ENCODE measurements at places on chromosomes 1 and 21.

GRCh38 chr1:91816031-91816430 lies 69.9 kb downstream of the TGFBR3 start:
- DNase-seq: no peak

DNA sequence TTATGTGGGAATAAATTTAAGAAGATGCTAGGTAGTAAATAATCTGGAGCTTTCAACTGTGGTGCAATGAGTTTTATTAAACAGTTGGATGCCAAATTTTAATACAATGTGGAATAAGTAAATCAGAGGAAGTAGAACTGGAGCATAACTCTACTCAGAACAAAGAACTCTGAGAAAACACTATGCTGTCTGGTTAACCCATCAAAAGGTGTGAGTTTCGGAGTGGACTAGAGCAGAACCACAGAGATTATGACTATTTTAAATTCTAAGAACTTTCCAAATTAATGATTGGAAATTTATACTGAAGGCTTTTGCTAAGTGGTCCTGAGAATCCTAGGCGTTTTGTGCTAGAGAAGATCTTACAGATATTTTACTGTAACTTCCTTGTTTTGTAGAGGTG lies 132.2 kb downstream of the NTMT2 start:
- no peak for DNase-seq

DNA sequence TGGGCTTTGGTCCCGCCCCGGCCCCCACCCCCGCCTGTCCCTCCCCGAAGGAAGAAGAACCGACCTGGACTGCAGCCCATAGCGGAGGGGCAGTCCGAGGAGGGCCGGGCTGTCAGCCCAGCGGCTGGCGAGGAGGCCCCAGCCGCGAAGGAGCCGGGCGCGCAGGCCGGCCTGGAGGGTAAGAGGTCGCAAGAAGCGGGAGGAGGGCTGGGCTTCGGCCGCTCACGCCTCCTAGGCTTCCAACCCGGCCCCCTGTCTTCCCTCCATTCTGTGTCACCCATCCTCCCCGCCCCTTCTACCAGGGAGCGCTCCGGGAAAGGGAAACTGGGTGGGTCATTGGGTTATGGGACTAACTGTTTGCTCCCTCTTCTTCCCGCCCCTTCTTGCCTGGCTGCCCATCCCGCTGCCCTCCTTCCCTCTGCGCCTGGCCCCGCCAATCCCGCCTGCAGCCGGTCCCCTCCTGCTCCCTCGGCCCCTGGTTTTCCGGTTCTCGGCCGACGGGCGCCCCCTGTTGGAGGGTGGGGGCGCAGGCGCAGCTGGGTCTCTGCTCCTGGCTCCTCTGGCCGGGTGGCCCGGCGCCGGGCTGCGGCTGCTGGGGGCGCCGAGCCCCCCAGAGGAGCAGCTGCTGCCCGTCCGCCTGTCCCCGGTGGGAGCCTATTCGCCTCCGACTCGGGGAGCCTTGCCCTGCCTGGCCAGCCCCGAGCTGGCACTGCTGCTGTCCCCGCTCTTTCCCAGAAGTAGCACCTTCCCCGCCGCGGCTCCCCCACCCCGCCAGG lies 2.4 kb downstream of the RUSC1 start:
- peak; percentile 95 for DNase-seq

DNA sequence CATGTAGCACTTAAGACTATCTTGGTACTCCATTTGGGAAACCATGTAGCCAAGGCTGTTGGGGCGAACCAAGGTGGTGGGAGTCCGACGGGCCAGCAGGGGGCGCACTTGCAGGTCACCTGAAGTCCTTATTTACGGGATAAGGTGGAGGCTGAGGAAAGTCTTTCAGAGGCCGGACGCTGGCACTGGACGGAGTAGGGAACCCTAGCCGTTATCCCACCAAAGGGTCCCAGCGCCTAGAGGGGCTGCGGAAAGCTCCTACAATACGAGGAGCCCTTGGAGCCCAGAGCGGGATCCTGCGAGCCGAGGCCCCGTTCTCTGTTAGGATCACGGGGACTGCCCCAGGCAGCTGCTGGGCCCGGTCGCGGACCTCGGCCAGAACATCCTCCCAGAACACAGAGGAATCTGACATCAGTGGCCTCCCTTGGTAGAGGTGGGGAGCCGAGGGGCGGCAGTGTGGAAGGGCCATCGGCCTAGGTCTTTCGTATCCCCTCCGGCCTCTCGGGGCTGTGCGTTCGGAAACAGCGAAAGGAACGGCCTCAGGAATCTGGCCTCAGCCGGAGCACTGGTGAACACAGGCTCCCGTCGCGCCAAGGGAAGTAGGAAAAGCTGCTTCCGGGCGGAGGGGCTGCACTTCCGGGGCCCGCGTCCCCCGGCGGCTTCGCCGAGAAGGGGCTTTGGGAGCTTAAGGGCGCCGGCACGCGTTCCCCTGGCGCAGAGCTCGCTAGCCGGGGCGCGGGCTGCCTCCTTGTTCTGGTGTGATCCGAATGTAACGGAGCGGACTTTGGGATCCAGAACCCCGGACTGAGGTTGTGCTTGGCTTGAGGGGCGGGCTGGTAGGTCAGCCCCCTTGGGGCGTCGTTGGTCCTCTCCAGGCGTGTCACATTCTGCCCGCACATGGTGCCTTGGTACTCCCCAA lies 29.9 kb upstream of the RPTN start:
- peak; percentile 87 for DNase-seq

DNA sequence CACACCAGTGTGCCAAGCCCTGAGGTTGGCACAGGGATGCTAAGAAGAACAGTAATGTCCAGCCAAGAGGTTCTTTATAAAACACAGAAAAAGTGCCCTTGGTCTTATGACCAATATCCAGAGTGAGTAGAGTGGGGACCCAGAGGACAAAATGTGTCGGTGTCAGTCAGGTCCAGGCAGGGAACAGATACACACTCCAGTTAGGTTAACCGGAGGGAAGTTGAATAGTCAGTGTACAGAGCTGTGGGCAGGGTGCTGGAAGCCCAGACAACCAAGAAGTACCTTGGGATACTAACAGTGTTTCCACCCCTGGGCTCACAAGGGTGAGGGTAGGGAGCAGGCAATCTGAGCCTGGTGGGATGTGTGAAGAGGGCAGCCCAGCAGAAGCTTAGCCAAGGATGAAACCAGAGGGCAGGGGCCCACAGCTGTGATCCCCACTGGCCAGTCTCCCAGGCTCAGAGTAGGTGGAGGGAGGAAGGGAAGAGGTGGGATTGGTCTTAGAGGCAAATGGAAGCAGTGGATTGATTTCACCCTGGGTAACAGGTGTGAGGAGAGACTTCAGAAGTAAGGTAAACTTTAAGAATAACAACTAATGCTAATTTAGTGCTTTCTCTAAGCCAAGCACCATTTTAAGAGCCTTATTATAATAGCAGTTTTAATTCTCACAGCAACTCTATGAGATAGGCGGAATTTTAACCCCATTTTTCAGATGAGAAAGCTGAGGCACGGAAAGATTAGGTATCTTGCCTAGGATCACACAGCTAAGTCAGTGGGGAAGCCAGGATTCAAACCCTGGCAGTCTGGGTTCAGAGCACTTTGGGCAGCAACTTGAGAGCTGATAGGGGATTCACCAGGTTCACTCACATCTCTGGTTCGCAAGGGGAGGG lies 143.4 kb upstream of the HOOK1 start:
- no peak for DNase-seq

- peak; percentile 28 for DNase-seq
These were observed 11.7 kb upstream of the SNAPIN start for GRCh38 chr1:153646672-153647345.

- no peak for DNase-seq
These were observed 88.0 kb downstream of the APP start for GRCh38 chr21:26082549-26082948.

- DNase-seq: no peak
These were observed 21.9 kb downstream of the LRRC8D start for GRCh38 chr1:89842567-89843272.

DNA sequence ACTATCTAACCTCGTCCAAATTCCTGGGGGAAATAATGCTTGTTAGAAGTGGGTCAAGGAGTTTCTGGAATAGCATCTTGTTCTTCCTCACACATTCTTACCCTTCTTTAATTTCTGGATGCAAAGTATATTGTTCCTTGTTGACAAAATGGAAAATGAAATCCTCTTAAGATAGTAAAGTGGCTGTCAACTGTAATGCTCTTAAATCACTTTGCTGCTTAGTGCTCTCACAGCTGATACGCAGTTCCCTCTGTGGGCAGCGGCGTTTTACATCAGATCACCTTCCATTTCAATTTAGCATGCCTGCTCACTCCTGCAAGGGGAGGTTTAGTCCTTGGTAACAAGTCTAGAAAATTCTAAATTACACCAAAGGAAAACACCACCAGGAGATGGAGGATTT lies 113.1 kb downstream of the DNM3 start:
- DNase-seq: no peak

DNA sequence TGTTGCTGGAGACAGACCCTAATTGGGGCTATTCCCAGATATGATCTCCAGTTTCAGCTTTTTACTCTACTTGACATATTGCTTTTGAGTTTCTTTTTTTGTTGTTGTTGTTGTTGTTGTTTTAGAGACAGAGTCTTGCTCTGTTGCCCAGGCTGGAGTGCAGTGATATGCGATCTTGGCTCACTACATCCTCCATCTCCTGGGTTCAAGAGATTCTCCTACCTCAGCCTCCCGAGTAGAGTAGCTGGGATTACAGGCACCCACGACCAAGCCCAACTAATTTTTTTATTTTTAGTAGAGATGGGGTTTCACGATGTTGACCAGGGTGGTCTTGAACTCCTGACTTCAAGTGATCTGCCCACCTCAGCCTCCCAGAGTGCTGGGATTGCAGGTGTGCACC lies 1.3 kb upstream of the SRP9 start:
- no peak for DNase-seq

DNA sequence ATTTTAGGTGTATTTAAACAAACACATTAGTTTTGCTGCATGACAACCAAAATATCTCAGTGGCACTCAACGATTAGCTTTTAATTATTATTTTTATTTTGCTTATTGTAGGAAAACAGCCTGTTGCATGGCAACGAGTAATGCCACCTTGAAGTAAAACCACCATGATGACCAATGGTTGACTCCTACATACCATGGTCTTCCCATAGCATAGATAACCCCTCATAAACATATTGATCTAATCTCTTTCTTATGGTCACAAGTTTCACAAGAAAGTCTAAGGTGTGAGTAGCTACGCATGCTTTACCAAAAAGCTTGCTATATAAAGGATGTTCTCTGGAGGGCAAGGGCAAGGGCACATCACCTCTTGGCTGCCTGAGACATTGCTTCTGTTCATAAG lies 61.5 kb upstream of the PTBP2 start:
- DNase-seq: no peak

- peak; percentile 33 for DNase-seq
These were observed 98.5 kb downstream of the LMX1A start for GRCh38 chr1:165257969-165258459.

- no peak for DNase-seq
These were observed 243.8 kb upstream of the RAB4A start for GRCh38 chr1:229027158-229027557.

DNA sequence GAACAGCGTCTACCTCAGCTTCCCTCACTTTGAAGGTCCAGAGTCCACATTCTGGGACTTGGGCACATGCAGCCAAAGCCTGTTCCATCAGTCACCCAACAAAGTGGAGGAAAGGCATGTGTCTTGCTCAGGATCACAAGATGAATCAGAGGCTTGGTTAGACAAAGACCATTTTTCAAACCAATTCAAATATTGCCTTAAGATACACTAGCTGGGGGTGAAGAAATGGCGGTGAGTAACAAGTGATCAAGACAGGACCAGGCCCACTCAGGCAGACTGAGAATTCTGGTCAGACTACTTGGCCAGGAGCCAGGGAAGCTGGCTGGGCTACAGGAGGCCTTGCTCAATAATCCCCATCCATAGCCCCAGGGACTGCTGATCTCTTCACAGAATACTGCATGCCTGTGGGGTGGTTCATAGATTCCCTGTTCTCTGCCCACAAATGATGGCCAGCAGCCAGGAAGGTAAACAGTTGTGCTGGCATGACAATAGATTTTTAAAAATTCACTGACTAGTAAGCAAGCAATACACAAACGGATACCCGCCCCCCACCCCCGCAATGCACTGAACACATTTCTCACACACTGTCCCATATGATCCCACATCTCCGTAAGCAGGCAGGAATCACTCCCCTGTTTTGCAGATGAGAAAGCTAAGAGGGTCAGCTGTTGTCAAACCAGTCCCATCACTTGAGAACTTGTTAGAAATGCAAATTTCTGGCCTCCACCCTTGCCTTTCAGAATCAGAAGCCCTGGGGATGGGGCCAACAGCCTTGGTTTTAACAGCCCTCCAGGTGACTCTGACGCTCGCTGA lies 27.2 kb downstream of the ERI3 start:
- no peak for DNase-seq

- peak; percentile 37 for DNase-seq
These were observed at the start of gene GPA33 for GRCh38 chr1:167090314-167090942. Gene GPA33, minus strand, starts transcription at chr1:167090377. Its CDS starts 90 bp downstream, at chr1:167090287.

DNA sequence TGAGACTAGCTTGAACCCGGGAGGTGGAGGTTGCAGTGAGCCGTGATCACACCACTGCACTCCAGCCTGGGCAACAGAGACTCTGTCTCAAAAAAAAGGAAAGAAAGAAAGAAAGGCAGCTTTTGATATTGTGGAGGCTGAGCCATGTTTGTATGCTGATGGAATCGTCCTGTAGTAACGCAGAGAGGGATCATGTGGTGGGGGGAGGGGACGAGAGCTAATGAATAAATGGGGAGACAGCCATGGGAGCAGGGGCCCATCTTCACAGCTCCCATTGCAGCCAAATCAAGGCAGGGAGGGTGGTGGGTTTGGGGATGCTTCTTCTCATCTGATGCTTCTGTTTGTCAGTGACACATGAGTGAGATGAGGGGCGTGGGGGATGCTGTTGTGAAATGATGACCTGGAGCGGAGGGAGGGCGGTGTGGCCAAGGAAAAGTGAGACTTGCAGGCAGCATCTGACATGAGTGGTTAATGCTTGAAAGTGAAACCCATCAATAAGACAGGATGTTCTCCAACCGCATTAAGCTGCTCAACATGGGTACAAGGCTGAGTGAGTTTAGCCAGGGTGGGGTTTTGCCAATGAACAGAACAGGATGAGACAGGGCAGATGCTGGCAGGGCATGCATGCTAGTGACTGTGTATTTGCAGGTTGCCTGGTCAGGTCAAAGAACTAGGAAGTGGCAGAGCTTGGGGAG lies 16.7 kb downstream of the SPATA21 start:
- peak; percentile 68 for DNase-seq

DNA sequence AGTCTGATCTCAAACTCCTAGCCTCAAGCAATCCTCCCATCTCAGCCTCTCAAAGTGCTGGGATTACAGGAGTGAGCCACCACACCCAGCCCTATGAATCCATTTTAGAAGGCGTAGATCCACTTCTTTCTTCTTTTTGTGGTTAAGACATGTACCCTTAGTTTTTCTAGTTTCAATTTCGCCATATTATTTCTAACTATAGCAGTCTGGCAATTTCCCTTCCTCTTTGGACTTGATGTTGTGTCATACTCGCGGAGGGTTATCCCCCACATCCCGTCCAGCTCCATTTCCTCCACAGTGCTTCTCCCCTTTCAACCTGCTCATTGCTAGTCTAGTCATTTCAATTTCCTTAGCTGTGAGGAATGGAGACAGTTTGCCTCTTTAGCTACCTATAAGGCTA lies 5.2 kb upstream of the LRRC8D start:
- DNase-seq: no peak

GRCh38 chr1:25563330-25564215 lies 20.2 kb downstream of the LDLRAP1 start:
- DNase-seq: peak; percentile 57
